ENCODE measurements at places on chromosomes 11 and 22.

DNA sequence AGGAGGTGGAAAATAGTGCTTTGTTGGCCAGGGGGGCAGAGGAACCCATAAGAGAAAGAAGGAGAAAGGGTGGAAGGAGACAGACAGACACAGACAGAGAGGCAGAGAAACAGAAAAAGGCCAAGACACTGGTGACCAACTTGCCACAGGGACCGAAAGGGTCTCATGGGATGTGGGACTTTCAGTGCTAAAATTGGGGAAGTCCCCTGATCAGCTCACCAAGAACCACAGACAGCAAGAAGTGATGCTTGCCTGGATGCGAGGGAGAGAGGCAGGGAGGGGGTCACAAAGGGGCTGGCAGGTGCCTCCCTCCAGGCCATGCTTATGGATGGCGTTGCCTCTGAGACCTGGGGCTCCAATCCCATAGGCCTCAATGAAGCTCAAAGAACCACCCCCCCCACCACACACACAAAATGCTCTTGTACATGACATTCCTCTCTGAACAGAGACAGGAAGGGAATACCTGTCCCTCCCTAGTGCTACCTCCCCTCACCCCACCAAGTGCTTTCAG lies 413.4 kb downstream of the MN1 start:
- no peak for DNase-seq

DNA sequence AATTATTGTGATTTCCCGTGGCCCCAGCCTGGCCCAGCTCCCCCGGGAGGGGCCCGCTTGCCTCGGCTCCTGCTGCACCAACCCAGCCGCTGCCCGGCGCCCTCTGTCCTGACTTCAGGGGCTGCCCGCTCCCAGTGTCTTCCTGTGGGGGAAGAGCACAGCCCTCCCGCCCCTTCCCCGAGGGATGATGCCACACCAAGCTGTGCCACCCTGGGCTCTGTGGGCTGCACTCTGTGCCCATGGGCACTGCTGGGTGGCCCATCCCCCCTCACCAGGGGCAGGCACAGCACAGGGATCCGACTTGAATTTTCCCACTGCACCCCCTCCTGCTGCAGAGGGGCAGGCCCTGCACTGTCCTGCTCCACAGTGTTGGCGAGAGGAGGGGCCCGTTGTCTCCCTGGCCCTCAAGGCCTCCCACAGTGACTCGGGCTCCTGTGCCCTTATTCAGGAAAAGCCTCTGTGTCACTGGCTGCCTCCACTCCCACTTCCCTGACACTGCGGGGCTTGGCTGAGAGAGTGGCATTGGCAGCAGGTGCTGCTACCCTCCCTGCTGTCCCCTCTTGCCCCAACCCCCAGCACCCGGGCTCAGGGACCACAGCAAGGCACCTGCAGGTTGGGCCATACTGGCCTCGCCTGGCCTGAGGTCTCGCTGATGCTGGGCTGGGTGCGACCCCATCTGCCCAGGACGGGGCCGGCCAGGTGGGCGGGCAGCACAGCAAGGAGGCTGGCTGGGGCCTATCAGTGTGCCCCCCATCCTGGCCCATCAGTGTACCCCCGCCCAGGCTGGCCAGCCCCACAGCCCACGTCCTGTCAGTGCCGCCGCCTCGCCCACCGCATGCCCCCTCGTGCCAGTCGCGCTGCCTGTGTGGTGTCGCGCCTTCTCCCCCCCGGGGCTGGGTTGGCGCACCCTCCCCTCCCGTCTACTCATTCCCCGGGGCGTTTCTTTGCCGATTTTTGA lies 3.3 kb upstream of the ANKRD13D start:
- DNase-seq: no peak

DNA sequence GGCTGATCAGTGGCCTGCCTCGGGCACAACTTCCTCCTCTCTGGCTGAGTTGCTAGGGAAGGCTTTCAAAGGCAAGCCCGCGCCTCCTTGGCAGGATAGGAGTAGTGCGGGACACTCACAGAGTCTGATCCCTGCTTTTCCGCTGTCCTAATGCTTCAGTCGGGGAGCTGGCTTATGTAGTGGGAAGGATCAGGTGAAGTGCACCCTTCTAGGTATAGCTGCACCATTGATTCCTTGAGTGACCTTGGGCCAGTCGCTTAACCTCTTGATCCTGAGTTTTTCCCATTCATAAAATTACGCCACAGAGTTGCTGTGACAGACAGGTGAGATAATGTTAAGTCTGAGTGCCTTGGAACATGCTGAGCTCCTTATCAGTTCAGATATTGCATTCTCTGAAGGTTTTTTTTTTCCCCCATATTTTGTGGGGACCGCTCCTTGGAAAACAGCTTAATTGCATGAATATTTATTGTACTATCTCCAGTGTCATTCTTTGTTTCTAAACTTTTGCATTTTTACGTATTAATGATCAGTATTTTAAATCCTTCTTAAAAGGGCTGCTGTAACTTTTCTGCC lies 961 bp downstream of the IPO7 start:
- DNase-seq: no peak

- peak; percentile 53 for DNase-seq
Measured at GRCh38 chr22:30079952-30080533, at the start of gene HORMAD2. HORMAD2 (plus strand) TSS chr22:30080464; CDS start chr22:30093953, 13,489 bp downstream.

DNA sequence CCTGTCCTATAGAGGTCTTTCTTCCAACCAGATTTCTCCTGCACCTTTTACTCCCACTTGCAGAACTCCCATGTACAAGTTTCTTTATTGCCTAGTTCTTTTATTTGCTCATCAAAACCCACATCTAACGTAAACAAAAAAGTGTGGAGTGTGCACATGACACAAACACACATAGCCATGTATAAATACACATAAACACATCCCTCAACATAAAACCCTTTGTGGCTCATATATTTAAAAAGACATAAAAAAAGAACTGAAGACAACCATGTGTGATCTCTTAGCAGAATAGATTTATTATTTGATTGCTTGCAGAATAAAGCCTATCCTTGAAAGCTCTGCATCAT lies 1.7 kb downstream of the HBG2 start:
- no peak for DNase-seq

DNA sequence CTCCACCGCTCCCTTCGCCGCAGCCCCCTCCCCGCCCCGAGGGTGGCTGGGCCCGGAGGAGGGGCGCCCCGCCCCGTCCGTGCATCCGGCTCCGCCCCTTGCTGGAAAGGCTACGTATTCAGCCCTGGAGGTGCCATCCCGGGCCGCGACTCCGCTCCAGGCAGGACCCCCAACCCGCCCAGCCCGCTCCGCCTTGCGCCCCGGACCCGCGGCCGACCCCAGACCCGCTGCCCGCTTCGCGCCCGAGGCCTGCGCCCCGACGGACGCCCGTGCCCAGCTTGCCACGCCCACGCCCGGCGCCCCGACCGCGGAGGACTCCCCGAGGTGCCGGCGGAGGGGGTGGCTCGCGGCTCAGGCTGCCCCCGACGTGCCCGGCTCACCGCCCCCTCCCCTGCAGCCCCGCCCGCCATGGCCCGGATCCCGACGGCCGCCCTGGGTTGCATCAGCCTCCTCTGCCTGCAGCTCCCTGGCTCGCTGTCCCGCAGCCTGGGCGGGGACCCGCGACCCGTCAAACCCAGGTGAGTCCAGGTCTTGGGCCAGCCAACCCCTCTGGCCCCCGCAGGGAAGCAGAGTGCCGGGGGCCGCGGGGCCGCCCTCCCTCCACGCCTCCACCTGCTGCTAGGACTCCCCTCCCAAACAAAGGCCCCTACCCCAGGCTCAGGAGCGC lies at the start of gene ADM2:
Gene ADM2 (plus strand): TSS at position 104 of the 667 bp plus-strand sequence. CDS start 305 bp downstream, at position 409.
- no peak for DNase-seq

Data from renal cortical epithelial cell (primary cell).